OCI-M1 (cell line): ENCODE measurements at places on chromosomes 11 and 22.

DNA sequence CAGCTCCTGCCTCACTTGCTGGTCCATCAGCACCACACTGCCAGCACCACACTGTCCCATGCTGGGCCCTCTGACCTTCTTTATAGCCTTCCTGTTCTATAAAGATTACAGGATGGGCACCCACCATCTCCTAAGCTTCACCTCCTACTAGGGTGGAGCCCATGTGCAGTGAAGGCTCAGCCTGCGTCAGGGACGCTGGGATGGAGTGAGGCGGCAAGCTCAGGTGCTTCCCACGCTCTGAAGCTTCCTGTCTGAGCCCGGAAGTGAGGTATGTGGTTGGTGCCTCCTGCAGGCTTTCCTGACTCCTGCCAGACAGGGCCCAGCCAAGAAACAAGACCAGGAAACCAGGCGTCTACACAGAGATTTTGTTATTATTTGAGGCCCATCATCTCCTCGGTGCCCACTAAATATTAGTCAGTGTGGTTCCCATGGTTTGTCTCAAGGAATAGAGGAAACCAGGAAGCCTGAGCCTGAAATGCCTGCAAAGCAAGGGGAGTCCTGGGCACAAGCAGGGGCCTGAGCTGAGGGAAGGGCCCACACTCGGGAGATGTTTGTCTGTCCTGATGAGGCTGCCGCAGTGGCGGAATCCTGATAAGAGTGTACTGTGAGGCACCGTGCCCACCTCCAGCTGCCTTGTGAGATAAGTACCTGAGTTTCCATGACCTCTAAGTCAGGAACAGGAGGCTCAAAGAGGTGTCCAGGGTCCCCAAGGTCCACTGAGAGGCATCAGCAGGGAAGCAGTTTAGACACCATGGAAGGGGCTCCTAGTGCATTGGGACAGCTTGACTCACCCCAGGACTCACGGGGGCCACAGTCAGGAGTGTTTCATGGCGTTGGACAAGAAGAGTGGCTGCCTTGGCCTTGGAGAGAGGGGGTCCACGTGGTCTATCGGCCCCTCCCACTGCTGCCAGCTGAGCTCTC lies 22.0 kb downstream of the RSPH14 start:
- no peak for DNase-seq

DNA sequence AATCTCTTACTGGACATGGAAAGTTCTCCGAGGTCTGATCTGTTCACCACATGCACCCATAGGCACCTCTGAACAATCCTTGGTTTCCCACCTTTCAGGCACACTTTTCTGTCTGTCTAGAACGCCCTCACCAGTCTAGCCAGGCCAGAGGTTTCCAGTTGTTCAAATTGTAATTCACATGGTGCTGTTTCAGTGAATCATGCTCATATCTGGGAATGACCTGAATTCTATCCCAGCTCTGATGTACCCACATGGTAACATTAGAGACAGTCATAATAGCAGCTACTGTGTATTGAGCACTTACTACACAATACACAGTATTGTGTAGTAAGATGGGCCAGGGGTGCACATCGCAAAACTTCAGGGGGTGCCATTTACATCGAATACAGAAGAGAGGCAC lies 138.2 kb downstream of the COMMD9 start:
- no peak for DNase-seq

GRCh38 chr11:32188785-32189184 lies 97.9 kb downstream of the RCN1 start:
- DNase-seq, result no peak

GRCh38 chr11:123852321-123852720 lies 33.1 kb downstream of the TMEM225 start:
- DNase-seq, result peak; percentile 33

- no peak for DNase-seq
Observed at GRCh38 chr11:395866-396265, 1.9 kb downstream of the PKP3 start.

GRCh38 chr22:39999144-39999757 lies 4.5 kb downstream of the FAM83F start:
- DNase-seq, result peak; percentile 72

DNA sequence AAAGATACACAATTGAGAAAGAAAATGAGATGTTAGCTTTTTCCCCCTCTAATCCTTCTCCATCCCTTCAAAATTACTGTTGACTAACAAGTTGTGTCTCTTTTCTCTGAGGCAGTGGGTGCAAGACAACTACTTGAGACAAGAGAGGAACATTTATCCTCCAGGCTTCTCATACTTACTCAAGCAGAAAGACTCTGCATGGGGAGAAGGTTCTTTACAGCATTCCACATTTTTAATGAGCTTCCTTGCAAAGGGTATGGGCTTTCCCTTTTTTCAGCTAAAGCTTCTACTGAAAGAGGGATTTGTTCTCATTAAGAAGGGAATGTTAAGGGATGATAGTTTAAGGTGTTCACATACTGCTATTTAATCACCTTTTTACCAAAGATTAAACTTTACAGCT lies 47.8 kb downstream of the PAX6 start:
- DNase-seq, result no peak

GRCh38 chr11:113681282-113681681 lies 24.8 kb downstream of the TMPRSS5 start:
- DNase-seq, result no peak
